Activated T-cell treated with anti-CD3 and anti-CD28 coated beads for 24 hours (primary cell): ENCODE measurements at places on chromosomes 6 and 20.

DNA sequence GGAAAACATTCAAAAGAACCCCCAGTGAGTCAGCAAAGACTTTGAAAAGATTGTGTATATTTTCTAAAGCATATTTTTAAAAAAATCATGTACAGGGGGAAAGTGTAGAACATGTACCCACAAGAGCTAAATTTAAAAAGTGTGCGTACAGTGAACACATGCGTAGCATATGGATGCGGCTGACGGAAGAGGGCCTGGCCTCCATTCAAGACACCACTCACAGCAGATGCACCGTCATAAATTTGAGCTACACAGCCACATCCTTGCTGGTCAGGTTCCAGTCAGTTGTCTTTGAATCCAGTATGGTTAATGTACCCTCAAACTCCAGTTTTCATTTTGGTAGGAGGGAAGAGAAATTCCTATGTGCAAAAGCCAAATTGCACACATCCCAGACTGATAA is 54.3 kb upstream of the SPACA1 start:
- no peak for DNase-seq

DNA sequence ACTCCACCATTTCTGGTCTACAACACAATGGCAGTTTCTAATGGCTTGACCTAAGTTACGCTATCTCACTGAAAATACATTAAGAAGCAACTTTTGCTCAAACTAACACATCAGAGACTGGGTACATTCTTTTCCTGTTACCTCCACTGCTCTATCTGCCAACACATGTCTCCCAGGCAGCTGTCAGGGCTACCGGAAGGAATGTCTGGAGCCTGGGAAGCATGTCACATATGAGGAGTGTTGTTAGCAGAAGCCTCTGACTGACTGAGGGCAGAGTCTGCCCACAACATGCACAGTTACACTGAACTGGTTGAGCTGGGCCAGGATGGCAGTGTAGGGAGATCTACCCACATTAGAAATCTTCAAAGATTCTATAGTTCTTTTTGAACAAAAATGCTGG is 264.5 kb downstream of the KIF16B start:
- DNase-seq, result no peak

- no peak for DNase-seq
These were observed 20.7 kb downstream of the DCBLD1 start for GRCh38 chr6:117503211-117503610.

DNA sequence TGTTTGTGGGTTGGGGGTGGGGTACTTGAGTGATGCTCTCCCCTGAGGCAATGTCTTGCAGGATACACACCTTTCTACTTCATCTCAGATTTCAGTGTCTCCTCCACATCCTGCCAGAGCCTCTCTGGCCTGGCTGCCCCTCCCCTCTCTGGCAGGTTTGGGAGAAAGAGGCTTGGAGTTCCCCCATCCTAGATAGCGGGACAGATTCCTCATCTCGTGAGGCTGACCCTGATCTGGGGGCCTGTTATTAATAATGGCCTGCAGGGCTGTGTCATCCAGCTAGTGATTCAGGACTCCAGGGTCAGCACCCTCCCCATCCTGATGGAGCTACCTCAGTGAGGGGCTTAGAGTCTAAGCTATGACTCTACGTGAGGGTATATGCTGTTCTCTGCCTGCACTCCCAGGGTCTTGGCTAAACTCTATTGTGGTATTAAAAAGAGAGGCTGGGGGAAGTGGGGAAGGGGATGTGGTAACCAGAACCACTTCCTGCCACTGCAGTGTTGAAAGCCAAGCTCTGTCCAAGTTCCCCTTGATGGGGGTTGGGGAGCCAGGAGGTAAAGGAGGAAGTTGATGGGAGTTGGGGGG is 3.7 kb upstream of the MMP9 start:
- DNase-seq, result no peak

DNA sequence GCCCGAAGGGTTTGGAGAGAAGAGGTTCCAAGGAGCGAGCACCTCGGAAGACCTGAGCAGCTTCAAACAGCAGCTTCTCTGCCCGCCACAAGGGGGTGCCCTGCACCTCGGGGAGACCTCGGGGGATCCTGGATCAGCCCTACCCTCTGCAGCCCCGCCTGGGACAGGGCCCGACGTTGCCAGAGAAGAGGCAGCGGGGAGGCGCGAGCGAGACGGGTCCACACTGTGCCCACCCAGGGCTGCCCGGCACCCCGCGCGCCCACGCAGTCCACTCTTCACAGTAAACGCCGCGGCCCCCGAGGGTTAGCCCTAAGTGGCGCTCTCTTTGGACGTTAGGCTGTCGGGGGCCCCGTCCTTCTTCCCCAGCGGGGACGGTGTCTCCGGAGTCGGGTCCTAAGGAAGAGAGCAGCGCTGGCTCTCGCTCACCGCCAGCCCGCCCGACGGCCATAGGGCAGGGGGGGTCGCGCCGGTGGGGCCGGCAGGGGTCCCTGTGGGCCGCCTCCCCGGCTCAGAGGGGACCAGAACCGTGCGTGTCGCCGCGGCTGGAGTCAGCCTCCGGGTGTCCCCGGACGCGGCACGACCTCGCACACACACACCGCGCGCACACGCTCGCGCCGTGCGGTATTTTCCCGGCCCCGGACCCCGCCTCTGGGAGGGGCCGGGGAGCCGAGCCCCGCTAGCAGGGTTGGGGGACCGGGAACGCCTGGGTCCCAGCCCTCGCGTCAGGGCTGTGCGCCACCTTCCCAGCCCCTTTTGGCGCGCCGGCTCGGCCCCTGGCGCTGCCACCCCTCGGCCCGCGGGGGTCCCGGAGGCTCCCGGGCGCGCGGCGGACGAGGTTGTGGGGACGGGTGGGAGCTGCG is 929 bp downstream of the CDH22 start:
- DNase-seq, result peak; percentile 59

DNA sequence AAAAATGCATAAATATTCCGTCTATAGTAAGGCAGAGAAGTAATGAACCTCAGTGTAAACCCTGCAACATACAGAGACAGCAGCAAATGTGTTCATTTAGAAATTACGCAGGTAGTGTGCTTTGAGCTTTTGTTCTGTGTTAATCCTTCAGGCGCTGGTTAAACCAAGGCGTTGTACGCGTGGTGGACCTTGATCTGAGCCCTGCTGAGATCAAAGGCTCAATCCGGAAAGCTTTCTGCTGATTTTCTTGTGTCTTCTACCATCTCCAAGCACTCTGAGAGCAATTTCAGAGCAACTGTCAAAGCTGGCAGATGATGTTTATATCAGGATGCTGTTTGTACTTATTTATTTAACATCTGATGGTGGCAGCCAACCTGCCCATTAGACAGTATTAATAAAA is 382.8 kb downstream of the CDH26 start:
- DNase-seq, result no peak

GRCh38 chr20:33465481-33466302 is 22.1 kb upstream of the SNTA1 start:
- DNase-seq, result no peak

GRCh38 chr20:5127204-5127858 is 523 bp downstream of the CDS2 start:
- DNase-seq, result peak; percentile 55

DNA sequence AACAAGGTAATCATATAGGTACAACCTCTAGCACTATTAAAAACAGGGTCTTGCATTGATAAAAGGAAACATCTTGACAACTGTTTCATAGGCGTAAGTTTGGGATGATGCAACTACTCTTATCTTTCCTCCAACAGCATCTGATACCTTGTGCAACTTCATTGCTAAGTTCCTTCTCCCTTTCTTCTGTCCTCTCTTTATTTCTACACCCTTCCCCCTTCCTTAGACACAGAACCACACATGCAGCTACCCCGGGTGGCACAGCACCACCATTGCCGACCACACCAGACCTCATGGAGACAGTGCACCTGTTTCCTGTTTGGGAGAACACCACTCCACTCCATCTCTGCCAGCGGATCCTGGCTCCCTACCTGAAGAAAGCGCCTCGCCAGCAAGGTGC is 14.4 kb downstream of the MYB start:
- DNase-seq, result no peak

- no peak for DNase-seq
These were observed at the start of gene SAMD3 for GRCh38 chr6:130222775-130223174. SAMD3 (minus strand) TSS chr6:130222951; CDS start chr6:130215273, 7,678 bp downstream.

GRCh38 chr6:142236691-142237090 is 65.1 kb upstream of the ADGRG6 start:
- DNase-seq, result no peak

DNA sequence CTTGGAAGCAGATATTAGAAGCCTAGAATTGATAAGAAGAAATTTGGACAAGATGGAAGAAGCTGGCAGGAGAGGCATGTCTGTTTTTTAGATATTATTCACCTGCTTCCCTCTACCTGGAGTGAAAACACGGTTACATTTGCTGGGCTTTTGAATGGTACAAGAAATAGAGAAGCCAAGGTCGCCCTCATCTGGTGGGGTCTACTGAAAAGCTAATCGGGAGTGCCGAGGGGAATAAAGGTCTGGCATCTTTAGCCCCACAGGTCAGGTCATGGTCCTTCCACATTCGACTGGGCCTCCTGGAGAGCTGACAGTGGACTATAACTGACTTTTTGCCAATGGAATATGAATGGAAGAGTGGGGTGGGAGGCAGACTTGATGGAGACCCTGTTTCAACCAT is 4.6 kb upstream of the C2 start:
- no peak for DNase-seq

- no peak for DNase-seq
These were observed 8.7 kb upstream of the RBM38 start for GRCh38 chr20:57382516-57382915.

- no peak for DNase-seq
These were observed 29.0 kb downstream of the COL19A1 start for GRCh38 chr6:69895396-69895795.

DNA sequence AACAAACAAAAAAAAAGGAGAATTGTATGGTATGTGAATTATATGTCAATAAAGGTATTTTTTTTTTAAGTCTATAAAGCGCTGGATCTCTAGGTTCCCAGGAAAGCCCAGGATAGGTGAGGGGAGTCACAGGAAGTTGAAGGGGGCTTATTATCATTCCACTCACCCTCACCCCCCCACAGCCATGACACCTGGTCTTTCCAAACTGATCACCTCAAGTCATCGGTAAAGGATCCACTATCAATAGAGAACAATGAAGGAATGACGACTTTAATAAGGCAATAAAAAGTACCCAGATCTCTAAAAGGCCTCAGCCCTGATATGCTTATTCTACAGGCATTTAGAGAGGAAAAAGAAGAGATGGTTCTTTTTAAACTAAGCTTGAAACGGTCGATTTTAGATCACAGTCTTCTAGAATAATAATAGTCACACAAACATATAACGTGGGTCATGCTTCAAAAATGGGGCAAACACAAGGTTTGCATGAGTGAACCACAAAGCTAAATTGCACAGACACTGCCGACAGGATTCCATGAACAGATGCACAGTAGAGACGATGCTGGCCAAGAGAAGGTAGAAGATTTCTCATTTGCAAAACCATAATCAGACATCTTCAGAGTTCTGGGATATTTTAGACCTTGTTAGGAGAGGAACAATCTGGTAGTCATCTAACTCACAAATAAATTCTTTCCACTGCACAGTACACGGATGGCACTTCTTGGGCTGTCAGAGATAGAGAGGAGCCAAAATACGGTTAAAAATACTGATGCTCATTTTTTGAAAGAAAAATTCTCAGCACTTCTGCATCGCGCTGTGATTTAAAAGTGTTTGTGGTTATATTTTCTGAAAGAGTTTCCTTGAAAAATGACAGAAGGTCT is 21.0 kb downstream of the ZMYND8 start:
- DNase-seq, result no peak

DNA sequence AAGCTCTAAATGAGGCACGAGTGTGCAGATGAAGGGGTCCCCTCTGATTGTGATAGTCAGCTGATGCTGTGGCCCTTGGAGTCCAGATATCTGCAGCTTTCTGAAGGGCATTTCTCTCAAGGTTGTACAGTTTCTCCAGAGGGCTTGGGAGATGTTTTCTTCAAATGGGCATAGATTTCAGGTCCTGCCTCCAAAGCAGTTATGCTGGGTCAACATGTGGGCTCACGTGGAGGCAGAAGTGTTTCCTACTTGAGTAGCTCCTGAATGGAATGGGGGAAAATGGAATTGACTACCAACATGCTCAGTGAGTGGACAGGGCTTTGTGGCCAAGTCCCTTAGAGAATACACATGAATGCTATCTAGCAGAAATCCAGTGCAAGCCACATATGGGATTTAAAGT is 360.7 kb downstream of the SAMD5 start:
- no peak for DNase-seq

DNA sequence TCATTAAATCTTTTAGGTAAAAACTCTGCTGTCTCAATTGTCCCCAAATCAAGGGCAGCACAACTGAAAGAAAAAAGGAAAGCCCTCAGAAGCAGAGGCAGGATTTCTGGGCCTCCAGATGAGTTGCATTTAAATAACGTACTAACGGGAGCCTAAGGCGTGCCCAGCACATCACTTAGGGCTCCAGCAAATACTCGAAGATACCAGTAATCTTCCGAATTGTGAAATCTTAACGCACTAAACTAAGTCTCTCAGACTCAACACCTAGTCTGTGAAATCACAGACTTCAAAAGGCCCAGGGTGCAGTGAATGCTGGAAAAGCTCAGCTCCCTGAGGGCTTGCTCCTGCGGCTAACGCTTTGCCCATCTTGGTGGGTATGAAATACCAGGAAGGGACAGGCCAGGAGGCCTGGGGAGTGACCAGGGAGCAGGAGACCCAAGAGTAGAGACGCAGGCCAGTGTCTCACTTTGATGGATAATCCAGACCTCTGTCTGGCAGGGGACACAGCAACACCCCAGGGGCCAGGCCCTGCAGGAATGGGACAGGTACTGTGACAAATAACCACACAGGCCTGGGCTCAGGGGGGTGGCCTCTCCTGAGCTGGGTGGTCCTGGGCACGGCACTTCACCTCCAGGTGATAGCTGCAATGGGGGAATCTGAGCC is 36.4 kb downstream of the RRBP1 start:
- DNase-seq, result no peak

DNA sequence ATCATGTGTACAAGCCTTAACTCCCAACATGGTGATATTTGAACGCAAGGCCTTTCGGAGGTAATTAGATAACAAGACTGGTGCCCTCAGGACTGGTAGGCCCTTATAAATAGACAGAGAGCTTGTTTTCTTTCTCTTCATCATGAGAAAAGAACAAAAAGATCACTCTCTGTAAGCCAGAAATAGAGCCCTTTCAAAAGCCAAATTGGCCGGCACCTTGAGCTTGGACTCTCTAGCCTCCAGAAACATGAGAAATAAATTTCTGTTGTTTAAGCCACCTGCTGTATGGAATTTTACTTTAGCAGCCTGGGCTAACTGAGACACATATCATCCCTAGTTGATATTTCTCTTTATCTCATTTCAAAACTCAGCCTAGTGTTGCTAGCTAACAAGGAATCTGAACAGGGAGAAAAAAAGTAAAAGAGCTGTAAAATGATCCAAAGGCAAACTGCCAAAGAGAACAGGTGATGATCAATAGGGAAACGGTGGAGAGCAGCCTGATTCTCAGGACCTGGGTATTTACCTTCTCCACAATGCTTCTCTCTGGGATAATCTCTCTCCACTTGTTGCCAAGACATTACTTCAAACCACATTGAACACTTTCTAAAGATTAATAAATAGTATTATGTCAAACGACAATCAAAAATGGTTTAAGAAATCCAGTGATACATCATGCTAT is 6.1 kb downstream of the COL21A1 start:
- DNase-seq, result no peak

- no peak for DNase-seq
These were observed 13.4 kb downstream of the AIG1 start for GRCh38 chr6:143074101-143074500.

- DNase-seq, result no peak
These were observed 1688.5 kb downstream of the GRIK2 start for GRCh38 chr6:103081876-103082630.
